ENCODE measurements at places on chromosomes 6 and 20.

DNA sequence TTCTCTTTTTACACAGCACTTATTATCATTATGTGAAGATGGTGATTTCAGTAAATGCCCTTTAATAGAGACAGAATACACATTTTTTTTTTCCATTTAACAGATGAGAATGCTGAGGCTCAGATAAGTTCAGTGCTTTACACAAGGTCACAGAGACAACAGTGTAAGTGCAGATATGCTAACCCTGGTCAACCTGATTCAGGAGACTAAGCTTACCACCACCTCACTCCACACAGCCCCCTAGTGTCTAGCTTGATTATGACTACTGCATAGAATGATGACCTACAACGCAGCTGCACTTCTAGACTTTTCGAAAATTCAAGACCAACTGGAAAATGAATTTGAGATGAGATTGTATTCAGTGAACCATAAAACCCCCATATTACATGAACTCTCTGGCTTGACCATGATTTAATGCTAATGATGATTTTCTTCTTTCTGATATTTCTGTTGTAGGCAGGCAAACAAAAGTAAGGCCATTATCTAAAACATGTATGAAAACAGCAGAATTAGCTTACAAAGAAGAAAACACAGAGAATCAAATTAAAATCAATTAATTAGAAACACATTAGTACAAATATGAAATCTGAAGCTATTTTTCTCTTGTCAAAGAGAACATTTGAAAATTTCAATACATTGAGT is 212.1 kb upstream of the PHACTR1 start:
- no peak for DNase-seq

DNA sequence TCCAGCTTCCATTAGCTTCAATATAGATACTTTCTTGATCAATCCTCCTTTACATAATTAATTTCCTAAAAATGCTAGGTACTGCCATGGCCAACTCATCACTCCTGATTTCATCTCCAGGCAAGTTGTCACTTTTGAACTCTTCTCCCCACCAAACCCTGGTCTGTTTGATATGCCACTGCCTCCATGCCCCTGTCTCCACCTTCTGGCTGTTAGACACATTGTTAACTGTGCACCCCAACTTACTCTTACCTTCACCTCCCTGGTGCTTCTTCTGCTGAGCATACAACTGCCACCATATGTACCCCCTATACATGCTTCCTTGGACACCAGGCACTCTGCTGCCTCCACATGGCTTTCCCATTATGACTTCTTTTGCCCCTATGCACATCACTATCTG is 21.9 kb upstream of the AIG1 start:
- DNase-seq: no peak

GRCh38 chr20:49171909-49172308 is 16.2 kb downstream of the STAU1 start:
- no peak for DNase-seq

DNA sequence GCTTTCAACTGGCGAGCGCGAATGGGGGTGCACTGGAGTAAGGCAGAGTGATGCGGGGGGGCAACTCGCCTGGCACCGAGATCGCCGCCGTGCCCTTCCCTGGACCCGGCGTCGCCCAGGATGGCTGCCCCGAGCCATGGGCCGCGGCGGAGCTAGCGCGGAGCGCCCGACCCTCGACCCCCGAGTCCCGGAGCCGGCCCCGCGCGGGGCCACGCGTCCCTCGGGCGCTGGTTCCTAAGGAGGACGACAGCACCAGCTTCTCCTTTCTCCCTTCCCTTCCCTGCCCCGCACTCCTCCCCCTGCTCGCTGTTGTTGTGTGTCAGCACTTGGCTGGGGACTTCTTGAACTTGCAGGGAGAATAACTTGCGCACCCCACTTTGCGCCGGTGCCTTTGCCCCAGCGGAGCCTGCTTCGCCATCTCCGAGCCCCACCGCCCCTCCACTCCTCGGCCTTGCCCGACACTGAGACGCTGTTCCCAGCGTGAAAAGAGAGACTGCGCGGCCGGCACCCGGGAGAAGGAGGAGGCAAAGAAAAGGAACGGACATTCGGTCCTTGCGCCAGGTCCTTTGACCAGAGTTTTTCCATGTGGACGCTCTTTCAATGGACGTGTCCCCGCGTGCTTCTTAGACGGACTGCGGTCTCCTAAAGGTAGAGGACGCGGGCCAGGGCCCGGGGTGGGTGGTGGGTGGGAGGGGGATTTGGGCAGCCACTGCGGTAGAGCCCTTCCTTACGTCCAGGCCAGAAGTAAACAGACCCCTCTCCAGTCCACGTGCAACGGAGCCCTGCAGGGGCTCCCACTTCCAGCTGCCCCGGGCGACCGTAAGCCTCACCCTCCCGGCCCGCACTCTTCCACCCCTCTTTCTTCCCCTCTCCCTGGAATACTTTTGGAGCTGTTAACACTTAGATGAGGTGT is 998 bp downstream of the BMP2 start:
- no peak for DNase-seq

DNA sequence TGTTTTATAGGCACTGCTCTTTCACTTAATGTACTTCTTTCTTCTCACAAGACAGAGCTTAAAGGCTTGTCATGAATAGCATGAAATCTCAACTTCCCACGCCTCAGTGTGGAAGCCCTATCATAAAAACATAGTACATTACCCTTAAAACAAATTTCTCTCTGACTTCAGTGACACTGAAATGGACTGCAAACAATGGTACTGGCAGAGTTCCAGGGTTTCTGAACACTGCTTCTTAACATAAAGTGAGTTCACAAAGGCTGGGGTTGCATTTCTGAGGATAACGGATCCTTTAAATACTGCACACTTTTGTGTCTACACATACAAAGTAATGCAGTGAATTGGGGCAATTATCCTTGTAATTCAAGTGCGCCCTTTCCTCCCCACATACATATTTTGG is 32.3 kb upstream of the PLEKHG1 start:
- DNase-seq: no peak

DNA sequence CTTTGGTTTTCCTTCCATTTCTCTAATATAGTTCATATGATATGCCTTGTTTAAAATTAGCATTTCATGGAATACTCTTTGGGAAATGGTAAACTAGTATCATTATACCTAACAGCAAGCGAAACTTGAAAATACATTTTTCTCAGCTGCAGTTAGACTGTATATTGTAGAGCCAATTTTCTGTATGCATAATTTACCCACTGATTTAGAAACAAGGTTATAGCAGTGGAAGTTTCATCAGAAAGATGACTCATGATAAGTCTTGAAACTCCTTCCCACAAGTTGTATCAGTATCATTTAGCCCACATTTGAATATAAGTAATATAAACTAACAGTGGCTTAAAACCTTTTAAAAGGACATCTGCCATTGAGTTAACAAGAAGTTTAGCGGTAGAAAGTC is 164.8 kb upstream of the BMP5 start:
- DNase-seq: no peak

DNA sequence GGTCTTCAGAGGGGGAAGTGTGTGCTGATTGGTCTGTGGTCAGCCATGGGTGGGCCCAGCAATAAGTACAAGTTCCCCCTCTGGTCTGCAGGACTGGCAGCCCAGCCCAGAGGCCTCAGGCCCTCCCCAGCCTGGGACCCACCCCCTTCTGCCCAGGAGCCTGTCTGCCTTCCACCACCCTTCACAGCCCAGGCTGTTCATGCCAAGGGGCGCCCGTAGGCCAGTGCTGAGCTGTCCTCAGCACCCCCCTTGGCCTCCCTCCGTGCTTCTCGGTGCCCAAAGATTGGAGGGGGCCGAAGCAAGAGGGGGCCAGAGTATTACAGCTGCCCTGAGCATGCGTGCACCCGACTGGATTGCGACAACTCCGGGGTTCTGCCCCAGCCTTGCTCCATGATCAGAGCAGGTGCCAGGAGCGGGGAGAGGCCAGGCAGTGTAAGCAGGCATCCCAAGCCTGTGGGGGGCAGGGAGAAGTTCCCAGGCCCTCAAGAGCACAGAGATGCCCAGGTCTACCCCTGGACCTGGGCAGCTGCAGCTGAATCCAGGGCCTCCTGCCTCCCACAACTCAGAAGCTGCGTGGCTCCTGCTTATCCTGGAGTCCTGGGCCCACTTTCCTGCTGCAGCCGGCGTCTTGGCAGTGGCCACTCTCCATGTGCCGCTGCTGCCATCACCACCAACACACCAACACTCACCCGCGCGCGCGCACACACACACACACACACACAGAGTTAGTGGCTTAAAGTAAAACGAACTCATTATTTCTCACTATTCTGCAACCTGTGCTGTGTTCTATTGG is 33.3 kb downstream of the CST9L start:
- no peak for DNase-seq

GRCh38 chr6:52063584-52064344 is 23.6 kb downstream of the PKHD1 start:
- peak; percentile 9 for DNase-seq

- no peak for DNase-seq
Measured at GRCh38 chr6:22413681-22414311, 117.0 kb upstream of the PRL start.

GRCh38 chr6:22227824-22228610 is 68.8 kb downstream of the PRL start:
- no peak for DNase-seq
